CD4-positive, alpha-beta T cell treated with Interleukin-4 for 4 hours (primary cell): ENCODE measurements at places on chromosomes 11 and 22.
A peak's percentile ranks its signal among the peaks of the same experiment; 100 is the strongest.

GRCh38 chr11:97574976-97575665 is 1185.3 kb downstream of the JRKL start:
- DNase-seq = no peak

DNA sequence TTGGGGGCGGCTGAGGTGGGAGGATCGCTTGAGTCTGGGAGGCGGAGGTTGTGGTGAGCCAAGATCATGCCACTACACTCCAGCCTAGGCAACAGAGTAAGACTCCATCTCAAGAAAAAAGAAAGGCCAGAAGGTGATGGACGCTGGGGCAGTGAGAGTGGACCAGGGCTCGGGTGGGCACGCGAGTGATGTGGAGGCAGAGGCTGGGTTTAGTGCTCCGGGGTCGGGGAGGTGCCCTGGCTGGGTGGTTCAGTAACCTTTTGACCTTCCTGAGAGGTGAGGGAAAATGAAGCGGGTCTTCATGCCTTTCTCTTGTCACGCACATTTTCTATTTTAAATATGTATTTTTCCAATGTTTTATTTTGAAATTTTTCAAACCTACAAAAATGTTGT is 45.1 kb downstream of the ST14 start:
- no peak for DNase-seq

GRCh38 chr11:76139314-76139713 is 67.0 kb downstream of the WNT11 start:
- DNase-seq = no peak

- DNase-seq = no peak
These were observed 13.2 kb downstream of the OR10AG1 start for GRCh38 chr11:55956521-55956920.

- no peak for DNase-seq
These were observed 38.7 kb upstream of the TOP3B start for GRCh38 chr22:22021162-22021750.

GRCh38 chr11:116374085-116374484 is 398.7 kb downstream of the BUD13 start:
- DNase-seq = no peak

DNA sequence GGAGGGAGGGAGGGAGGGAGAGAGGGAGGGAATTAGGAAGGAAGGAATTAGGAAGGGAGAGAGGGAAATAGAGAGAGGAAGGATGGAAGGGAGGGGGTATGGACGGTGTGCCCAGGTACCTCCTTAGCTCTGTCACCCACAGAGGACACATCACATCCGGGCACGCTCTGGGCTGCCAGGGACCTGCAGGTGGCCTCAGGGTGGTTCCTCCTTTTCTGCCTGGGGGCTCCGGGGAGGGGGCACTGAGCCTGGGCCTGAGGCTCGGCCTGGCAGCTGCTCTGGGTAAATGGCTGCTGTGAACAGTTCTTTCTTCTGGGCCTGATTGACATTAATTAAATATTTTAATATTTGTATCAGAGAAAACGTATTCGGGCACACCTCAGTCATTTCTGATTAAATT is 733.5 kb downstream of the BRD1 start:
- DNase-seq = no peak

GRCh38 chr11:73350908-73351636 is 25.1 kb upstream of the RELT start:
- DNase-seq = peak; percentile 58

- no peak for DNase-seq
These were observed 39.5 kb downstream of the XRRA1 start for GRCh38 chr11:74909385-74909784.

- DNase-seq = no peak
These were observed 23.9 kb upstream of the LYVE1 start for GRCh38 chr11:10592331-10592730.

- DNase-seq = no peak
These were observed 15.0 kb upstream of the ESAM start for GRCh38 chr11:124776865-124777645.

GRCh38 chr22:35733791-35734516 is 16.3 kb downstream of the APOL5 start:
- no peak for DNase-seq
